ENCODE measurements at places on chromosomes 4 and X.

GRCh38 chrX:124209792-124210576 lies 122.5 kb upstream of the TEX13D start:
- no peak overlapping the region for H3K27ac ChIP-seq
- H3K4me3 ChIP-seq, result no peak overlapping the region
- no peaks in the 10 kb centered on the region for H3K36me3 ChIP-seq
- no peaks in the 10 kb centered on the region for H3K4me1 ChIP-seq

DNA sequence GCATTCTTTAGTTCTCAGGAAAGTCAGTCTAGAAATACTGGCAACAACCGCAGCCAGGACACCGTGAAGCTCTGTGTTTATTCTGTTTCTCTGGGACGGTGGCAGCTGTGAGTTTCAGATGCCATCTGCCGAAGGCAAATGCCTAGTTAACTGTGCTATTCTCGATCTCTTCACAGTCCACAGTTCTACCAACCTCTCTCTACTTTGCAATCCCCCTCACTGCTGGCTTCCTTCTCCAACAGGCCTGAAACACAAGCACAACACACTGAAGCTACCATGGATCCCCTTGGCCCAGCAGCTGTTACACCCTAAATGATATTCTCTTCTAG lies 118.8 kb downstream of the ZNF827 start:
- peaks cover 15% of the 10 kb centered on the region for H3K4me1 ChIP-seq
- H3K36me3 ChIP-seq, result peaks cover 85% of the 10 kb centered on the region
- no peak for DNase-seq
- no peaks in the 10 kb centered on the region for H3K27me3 ChIP-seq
- no peak overlapping the region for H3K27ac ChIP-seq

- H3K27ac ChIP-seq, result no peak overlapping the region
- peaks cover 6% of the 10 kb centered on the region for H3K27me3 ChIP-seq
- no peak overlapping the region for H3K4me3 ChIP-seq
- no peaks in the 10 kb centered on the region for H3K4me1 ChIP-seq
Observed at GRCh38 chrX:66162331-66162822, 1.7 kb upstream of the HEPH start.

DNA sequence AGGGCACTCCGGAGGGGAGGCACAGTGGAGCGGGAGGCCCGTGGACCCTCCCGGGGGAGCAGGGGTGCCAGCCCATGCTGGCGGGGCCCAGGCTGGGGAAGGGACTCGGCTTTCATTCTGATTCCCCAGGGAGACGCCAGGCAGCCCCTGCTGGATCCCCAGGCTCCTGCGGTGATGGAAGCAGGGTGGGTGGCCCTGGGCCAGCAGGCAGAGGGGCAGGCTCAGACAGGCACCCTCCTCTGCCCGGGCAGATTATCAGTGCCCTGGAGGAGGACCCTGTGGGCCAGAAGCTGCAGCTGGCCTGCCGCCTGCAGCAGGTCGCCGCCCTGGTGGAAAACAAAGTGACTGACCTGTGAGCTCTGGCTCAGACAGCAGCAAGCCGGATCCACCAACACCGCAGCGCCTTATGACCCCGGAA lies 2.1 kb upstream of the SRPK3 start:
- H3K27ac ChIP-seq, result no peak overlapping the region
- H3K4me1 ChIP-seq, result no peaks in the 10 kb centered on the region
- no peak overlapping the region for H3K4me3 ChIP-seq
- no peak for DNase-seq
- peaks cover 3% of the 10 kb centered on the region for H3K36me3 ChIP-seq
- H3K27me3 ChIP-seq, result no peaks in the 10 kb centered on the region

- H3K27me3 ChIP-seq, result no peaks in the 10 kb centered on the region
- H3K4me1 ChIP-seq, result no peaks in the 10 kb centered on the region
- no peak overlapping the region for H3K4me3 ChIP-seq
- peaks cover 4% of the 10 kb centered on the region for H3K36me3 ChIP-seq
- no peak for DNase-seq
- no peak overlapping the region for H3K27ac ChIP-seq
Observed at GRCh38 chr4:182700362-182701160, 216.6 kb downstream of the DCTD start.

DNA sequence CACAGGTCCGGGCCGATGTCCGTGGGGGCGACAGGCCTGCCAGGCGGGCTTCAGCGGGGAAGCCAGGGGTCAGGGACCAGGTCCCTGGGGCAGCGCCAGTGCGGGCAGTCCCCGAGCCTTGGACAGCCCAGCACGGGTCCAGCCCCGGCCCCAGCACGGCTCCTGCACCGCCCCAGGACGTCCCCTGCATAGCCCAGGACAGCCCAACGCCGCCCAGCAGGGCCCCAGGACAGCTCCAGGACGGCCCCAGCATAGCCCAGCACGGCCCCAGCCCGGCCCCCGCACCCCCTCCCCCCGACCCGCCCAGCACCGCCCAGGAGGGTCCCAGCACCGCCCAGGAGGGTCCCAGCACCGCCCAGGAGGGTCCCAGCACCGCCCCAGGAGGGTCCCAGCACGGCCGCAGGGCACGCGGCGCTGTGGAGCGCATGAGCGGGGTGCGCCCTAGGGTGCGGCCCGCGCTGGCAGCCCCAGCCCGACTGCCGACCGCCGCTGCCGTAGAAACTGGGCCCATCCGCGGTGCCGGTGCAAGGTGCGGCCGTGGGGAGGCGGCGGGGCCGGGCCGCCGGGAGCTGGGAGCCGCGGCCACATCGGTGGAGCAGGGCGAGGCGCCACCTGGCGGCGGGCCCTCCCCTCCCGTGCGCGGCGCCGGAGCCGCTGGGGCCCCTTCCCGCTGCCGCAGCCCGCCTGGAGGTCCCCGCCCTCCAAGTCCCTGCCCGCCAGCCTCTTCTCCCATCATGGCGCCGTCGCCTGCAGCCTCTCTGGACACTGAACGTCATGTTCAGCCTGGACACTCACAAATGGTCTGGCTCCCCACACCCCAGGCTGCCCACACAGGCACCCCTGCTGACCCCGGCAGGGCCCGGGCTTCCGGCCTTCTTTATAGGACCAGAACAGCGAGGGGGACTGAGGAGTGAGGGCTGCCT lies 106.8 kb upstream of the NKX1-1 start:
- H3K36me3 ChIP-seq, result peaks cover 2% of the 10 kb centered on the region
- H3K27me3 ChIP-seq, result no peaks in the 10 kb centered on the region
- peak overlapping the region; percentile 22 for H3K4me3 ChIP-seq

- H3K36me3 ChIP-seq, result no peaks in the 10 kb centered on the region
- no peak overlapping the region for H3K27ac ChIP-seq
- H3K4me1 ChIP-seq, result peaks cover 3% of the 10 kb centered on the region
Observed at GRCh38 chr4:88315460-88316017, 31.2 kb upstream of the PPM1K start.

- H3K27me3 ChIP-seq, result no peaks in the 10 kb centered on the region
- no peaks in the 10 kb centered on the region for H3K4me1 ChIP-seq
- no peak for DNase-seq
- no peak overlapping the region for H3K4me3 ChIP-seq
- H3K27ac ChIP-seq, result no peak overlapping the region
- no peaks in the 10 kb centered on the region for H3K36me3 ChIP-seq
Observed at GRCh38 chrX:24231131-24231540, 81.6 kb downstream of the ZFX start.

DNA sequence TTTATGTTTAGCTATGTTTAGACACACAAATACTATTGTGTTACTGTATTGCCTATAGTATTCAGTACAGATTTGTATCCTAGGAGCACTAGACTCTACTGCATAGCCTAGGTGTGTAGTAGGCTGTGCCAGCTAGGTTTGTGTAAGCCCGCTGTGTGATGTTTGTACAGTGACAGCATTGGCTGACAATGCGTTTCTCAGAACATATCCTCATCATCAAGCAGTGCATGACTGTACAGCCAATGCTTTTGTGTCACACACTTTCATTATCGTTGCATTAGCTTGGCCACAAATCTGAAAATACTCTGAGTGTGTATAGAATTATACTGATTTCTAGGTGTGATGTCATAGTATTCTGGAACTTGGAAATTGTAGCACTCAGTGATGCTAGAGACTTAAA lies 63.4 kb downstream of the CLDN34 start:
- H3K27me3 ChIP-seq, result no peaks in the 10 kb centered on the region
- DNase-seq, result no peak
- H3K27ac ChIP-seq, result no peak overlapping the region
- H3K4me3 ChIP-seq, result no peak overlapping the region

- H3K4me1 ChIP-seq, result peaks cover 10% of the 10 kb centered on the region
- no peak for DNase-seq
- H3K27me3 ChIP-seq, result no peaks in the 10 kb centered on the region
- no peak overlapping the region for H3K4me3 ChIP-seq
- peaks cover 17% of the 10 kb centered on the region for H3K36me3 ChIP-seq
Observed at GRCh38 chr4:76210452-76210851, 3.2 kb downstream of the SCARB2 start.

DNA sequence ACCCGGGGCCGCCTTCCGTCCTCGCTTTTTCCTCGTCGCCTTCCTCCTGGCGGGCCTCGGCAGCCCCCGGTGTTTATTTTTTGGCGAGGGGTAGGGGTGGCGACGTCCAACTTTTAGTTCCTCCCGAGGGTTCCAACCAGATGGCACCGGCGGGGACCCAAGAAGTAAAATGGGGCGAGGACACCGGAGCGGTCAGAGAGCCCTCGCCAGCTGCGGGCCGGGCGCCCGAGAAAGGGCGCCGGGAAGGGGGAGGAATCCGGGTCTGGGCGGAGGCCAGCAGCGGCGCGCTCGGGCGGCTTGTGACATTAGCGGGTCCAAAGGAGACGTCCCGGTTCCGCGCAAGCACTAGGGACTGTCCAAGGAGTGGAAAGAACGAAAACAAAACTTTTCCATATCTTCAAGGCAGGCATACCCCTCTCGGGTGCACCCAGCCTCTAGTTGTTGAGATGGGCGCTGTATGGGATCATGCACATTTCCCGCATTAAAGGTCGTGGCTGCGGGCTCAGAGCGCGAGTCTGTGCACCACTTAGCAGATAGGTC lies 691 bp upstream of the USP46 start:
- peaks cover 3% of the 10 kb centered on the region for H3K4me1 ChIP-seq
- peak; percentile 14 for DNase-seq
- no peak overlapping the region for H3K27ac ChIP-seq
- H3K4me3 ChIP-seq, result peak overlapping the region; percentile 86
- no peaks in the 10 kb centered on the region for H3K27me3 ChIP-seq

DNA sequence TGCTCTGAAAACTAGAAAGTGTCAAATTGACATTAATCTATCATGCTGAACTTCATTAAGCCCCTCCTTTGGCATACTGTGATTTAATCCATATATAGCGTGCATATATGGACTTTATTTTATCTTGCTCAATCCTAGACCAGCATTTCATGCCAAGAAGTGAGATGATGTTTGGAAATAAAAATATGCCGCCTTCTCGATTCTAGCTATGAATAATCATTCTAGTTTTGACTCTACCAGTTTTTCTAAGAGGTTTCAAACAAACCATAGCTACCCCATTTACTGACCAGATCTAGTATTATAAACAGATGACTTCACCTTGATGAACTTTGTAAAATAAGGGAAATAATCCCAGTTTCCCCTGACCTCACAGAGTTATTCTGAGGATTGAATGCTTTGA lies 95.0 kb downstream of the ARX start:
- no peaks in the 10 kb centered on the region for H3K27me3 ChIP-seq
- no peak overlapping the region for H3K27ac ChIP-seq
- no peak overlapping the region for H3K4me3 ChIP-seq

- H3K4me3 ChIP-seq, result no peak overlapping the region
- no peaks in the 10 kb centered on the region for H3K27me3 ChIP-seq
- no peaks in the 10 kb centered on the region for H3K36me3 ChIP-seq
- no peaks in the 10 kb centered on the region for H3K4me1 ChIP-seq
- no peak for DNase-seq
Observed at GRCh38 chr4:144283526-144283925, 143.0 kb upstream of the GYPA start.

DNA sequence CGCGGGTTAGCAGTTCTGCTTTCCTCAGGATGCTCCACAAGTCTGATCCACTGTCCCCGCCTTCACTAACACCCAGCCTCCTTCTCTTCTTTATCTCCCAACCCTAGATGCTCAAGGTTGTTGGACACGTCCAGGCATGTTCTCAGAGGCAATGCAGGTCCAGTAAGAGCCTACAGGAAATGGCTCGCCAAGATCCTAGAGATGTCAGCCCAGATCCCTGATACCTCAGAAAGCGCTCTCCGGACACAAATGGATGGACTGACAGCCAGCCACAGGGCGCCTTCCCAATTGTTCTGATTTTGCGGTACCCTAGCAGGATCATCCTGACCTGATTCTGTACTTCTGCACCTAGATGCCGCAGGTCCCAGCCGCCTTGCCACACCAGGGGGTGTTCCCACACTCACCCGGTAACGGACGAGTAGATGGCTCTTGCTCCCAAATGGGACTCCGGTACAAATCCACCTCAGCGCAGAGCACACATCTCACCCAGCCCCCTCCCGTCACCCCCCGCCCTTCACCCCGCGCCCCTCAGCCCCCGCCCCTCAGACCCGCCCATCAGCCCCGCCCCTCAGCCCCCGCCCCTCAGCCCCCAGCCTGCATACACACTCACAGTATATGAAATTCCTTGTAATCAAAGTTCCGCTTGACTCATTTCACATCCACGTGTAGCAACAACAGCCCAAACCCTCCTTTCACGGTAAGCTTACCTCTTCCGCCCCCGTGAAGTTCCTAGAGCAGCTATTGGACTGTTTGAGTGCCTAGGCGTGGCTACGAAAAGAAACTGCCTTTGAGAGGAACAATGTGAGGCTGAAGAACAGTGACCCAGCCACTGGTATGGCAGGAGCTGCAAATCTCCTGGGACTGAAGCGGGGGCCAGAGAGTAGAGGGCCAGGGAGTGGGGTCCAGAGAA lies at the start of gene EDA2R:
Gene EDA2R, minus strand, starts transcription at position 488 of the 910 bp plus-strand sequence. CDS start 23,058 bp downstream, outside the sequence.
- H3K4me1 ChIP-seq, result peaks cover 2% of the 10 kb centered on the region
- H3K4me3 ChIP-seq, result peak within 1 kb of the TSS; percentile 60
- H3K27me3 ChIP-seq, result no peaks in the 10 kb centered on the region
- DNase-seq, result peak; percentile 71

DNA sequence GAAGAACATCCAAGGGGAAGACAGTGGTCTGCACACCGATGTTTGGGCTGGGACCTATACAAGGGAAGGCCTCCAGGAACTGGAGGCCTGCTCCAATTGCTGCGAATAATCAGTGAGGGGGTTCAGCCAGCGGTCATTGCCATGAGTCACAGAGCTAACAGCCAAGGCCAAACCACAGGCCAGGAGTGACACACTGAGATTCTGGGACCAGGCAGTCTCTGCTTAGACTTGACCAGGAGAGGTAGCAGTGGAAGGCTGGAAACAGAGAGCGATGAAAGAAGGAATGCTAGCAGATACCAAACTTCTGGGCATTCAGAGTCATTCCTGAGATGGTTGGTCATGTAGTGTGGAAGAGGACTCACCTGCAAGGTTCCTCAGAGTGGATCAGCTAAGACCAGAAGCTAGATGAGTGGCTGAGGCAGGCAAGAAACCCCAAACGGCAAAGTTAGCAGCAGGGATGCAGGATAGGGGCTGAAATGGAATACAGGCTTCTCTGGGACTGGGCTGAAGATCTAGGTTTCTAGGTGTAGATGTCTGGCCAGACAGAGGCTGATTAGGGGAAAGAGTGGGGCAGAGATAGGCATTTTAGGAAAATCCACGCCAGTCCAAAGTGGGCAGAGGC lies 54.7 kb downstream of the CNGA2 start:
- H3K27me3 ChIP-seq, result peaks cover 3% of the 10 kb centered on the region
- no peak overlapping the region for H3K4me3 ChIP-seq
- H3K4me1 ChIP-seq, result no peaks in the 10 kb centered on the region

DNA sequence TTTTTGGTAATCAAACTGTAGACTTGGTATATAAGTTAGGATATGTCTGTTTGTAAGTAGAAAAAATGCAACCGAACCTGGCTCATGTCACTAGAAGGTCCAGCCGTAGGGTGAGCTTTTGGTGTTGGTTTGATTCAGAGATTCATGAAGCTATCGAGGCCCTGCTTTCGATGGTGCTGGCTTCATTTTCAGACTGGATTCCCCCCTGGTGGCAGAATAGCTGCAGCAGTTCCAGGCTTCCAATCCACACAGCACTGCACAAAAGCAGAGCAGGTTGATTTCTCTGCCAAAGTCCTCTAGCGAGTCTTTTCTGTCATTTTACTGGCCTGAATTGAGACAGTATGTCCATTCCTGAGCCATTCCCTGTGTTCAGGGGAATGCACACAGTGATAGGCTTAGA lies 33.1 kb downstream of the PDK3 start:
- peak; percentile 1 for DNase-seq
- no peaks in the 10 kb centered on the region for H3K4me1 ChIP-seq
- H3K4me3 ChIP-seq, result no peak overlapping the region
- no peaks in the 10 kb centered on the region for H3K36me3 ChIP-seq

All from neuronal stem cell (in vitro differentiated cells).